Kidney (tissue), 22 donors: ENCODE measurements at places on chromosomes 16 and 17.

- no peak for DNase-seq
- H3K4me1 ChIP-seq = peaks cover 3% of the 10 kb centered on the region
- H3K36me3 ChIP-seq = no peaks in the 10 kb centered on the region
- no peak overlapping the region for H3K27ac ChIP-seq
- H3K4me3 ChIP-seq = no peak overlapping the region
Measured at GRCh38 chr16:85126705-85127378, 14.6 kb upstream of the CIBAR2 start.

DNA sequence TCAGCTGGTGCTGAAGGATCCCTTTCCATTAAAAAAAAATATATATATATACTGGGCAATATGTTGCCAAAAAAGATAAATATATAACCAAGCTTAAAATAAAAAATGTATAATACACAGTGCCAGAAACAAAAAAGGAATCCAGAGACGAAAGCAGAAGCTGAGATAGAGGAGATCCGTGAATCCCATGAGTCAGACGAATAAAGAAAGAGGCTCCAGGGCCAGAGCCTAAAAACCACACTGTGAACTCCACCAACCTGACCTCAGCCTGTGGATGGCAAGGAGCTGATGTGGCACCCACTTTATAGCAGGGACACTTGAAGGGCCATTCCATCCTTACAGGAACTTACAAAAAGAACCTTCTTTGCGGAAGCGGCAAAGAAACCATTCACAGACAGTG, 34.8 kb downstream of the PITPNM3 start:
- no peak for DNase-seq
- H3K36me3 ChIP-seq = no peaks in the 10 kb centered on the region
- H3K27me3 ChIP-seq = no peaks in the 10 kb centered on the region
- no peak overlapping the region for H3K4me3 ChIP-seq
- H3K4me1 ChIP-seq = no peaks in the 10 kb centered on the region

- H3K27ac ChIP-seq = no peak within 1 kb of the TSS
- peaks cover 29% of the 10 kb centered on the region for H3K27me3 ChIP-seq
- no peaks in the 10 kb centered on the region for H3K36me3 ChIP-seq
- peak within 1 kb of the TSS; percentile 37 for H3K4me3 ChIP-seq
- DNase-seq = peak; percentile 75
Measured at GRCh38 chr16:66427036-66427860, at the start of gene BEAN1. Gene BEAN1, plus strand, starts transcription at chr16:66427295. Its CDS starts 10,382 bp downstream, at chr16:66437677.

DNA sequence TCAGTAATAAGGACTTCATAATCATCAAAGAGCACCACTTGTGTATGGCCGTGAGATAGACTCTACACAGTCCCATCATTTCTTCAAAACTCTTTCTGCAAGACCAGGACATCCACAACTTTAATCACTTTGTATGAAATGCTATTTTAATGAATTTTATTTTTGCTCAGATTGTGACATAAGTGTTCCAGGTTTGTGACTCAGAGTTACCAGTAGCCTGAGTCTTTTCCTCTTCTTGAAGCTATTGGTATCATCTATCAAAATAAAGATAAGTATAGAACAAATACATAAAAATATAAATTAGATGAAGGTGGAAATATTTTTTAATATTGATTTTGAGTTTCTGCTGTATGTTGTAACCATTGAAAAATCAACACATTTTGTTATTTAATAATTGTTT, 16.6 kb upstream of the VWA3A start:
- H3K27ac ChIP-seq = no peak overlapping the region
- H3K27me3 ChIP-seq = no peaks in the 10 kb centered on the region
- H3K4me1 ChIP-seq = peaks cover 6% of the 10 kb centered on the region
- DNase-seq = no peak
- H3K36me3 ChIP-seq = no peaks in the 10 kb centered on the region
- H3K4me3 ChIP-seq = no peak overlapping the region

- H3K4me3 ChIP-seq = no peak overlapping the region
- no peak overlapping the region for H3K27ac ChIP-seq
- no peak for DNase-seq
- no peaks in the 10 kb centered on the region for H3K4me1 ChIP-seq
Measured at GRCh38 chr17:72942579-72942978, 149.9 kb downstream of the SLC39A11 start.

DNA sequence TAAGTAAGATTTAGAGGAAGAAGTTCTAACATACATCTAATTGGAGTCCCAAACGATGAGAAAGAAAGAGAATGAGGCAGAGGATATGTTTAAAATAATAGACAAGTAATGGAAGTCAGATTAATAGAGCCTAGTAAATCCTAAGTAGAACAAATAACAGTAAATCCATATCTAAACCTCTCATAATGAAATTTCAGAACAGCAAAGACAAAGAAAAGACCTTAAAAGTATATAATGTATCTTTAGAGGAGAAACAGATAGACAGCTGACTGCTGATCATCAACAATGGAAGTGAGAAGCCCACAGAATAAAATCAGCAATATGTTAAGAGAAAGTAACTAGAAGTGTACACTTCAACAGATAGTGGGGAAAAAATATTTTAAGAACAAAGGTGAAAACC, 536.2 kb upstream of the ZFHX3 start:
- H3K4me1 ChIP-seq = no peaks in the 10 kb centered on the region
- no peak overlapping the region for H3K27ac ChIP-seq
- DNase-seq = no peak
- H3K4me3 ChIP-seq = no peak overlapping the region
- H3K36me3 ChIP-seq = no peaks in the 10 kb centered on the region

- H3K4me3 ChIP-seq = no peak overlapping the region
- no peaks in the 10 kb centered on the region for H3K27me3 ChIP-seq
- H3K4me1 ChIP-seq = no peaks in the 10 kb centered on the region
- DNase-seq = no peak
- no peaks in the 10 kb centered on the region for H3K36me3 ChIP-seq
Measured at GRCh38 chr16:27799896-27800295, 250.0 kb downstream of the KATNIP start.

- no peak overlapping the region for H3K4me3 ChIP-seq
- no peaks in the 10 kb centered on the region for H3K27me3 ChIP-seq
- no peak for DNase-seq
- peak overlapping the region; percentile 74 for H3K27ac ChIP-seq
- H3K36me3 ChIP-seq = peaks cover 4% of the 10 kb centered on the region
- peaks cover 23% of the 10 kb centered on the region for H3K4me1 ChIP-seq
Measured at GRCh38 chr17:57285701-57286100, 29.4 kb downstream of the MSI2 start.

DNA sequence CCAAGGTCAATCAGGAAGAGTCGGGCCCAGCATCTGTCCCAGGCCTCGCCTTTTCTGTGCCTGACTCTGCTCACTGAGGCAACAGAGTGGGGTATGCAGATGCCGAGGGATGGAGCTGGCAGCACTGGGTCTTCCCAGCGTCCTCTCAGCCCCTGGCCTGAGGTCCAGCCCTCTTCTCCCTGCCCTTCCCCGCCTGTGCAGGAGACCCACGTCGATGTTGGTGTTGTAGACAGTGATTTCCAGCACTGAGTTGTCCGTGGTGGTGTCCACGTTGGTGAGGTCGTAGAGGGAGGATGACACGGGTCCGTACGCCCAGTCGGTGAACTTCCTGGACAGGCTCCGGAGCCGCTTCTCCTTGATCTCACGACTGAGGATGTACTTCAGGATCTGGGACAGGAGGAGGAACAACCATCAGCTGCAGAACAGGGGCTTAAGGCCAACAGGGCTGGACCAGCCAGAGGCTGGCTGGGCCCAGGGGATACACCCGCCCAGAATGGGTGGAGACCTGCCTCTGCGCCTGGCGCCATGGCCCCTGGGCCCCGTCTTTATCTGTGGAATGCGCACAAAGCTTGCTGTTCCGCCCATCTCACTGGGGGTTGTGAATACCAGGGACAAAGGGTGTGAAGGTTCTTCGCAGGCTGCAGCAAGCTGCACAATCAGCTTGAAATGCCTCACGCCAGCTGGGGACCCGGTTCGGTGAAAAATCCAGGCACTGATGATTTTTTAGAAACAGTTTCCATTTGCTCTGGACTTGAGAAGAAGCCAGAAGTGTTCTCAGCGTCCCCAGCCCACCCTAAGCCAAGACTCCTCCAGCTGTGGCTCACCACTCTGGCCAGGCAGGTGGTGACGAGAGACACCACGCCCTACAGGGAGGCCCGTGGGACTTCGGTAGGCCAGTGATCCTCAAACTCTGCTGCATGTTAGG, 27.5 kb downstream of the TRPV3 start:
- no peak overlapping the region for H3K27ac ChIP-seq
- H3K27me3 ChIP-seq = no peaks in the 10 kb centered on the region
- DNase-seq = no peak
- H3K4me1 ChIP-seq = no peaks in the 10 kb centered on the region

DNA sequence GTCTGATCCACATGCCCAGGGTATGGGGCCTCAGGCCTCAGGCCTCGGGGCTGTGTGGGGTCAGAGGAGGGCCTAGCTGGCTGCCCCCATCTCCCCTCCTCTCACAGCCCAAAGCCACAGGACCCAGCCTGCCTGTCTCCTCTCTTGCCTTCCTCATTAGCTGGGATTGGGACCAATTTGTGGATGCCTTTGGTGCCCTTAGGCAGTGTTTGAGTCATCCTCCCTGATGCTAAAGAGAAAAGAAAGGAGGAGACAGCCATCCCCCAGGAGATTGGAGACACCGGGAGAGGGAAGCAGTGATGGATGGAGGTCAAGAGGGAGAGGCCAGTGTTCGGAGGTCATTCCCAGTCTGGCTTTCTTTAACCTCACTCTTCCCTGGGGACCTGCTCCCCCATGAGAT, 23.3 kb upstream of the NOG start:
- no peak overlapping the region for H3K27ac ChIP-seq
- H3K4me1 ChIP-seq = no peaks in the 10 kb centered on the region
- H3K4me3 ChIP-seq = no peak overlapping the region

- no peak overlapping the region for H3K27ac ChIP-seq
- H3K4me3 ChIP-seq = no peak overlapping the region
- no peaks in the 10 kb centered on the region for H3K4me1 ChIP-seq
Measured at GRCh38 chr16:82700541-82701235, 73.9 kb downstream of the CDH13 start.

DNA sequence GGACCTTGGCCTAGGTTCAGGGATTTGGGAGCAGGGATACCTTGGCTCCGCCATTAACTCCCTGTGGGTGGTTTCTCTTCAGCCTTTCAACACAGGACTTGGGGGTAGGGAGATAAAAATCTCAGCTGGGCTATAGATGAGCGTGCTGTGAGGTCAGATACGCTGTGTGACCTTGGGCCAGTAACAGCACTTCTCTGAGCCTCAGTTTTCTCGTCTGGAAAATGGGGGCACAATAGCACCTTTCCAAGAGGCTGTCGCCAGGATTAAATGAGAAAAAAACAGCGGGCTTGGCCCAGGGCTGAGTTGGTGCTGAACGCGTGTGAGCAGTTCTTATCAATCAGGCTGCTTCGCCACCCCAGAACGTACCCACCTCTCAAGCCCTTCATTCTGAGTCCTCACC, 17.6 kb downstream of the CCDC92B start:
- H3K4me3 ChIP-seq = no peak overlapping the region
- no peak for DNase-seq
- H3K27me3 ChIP-seq = no peaks in the 10 kb centered on the region

GRCh38 chr17:66398617-66399016, 96.2 kb downstream of the PRKCA start:
- H3K4me3 ChIP-seq = no peak overlapping the region
- H3K36me3 ChIP-seq = no peaks in the 10 kb centered on the region
- H3K27me3 ChIP-seq = no peaks in the 10 kb centered on the region
- no peaks in the 10 kb centered on the region for H3K4me1 ChIP-seq
- no peak for DNase-seq

DNA sequence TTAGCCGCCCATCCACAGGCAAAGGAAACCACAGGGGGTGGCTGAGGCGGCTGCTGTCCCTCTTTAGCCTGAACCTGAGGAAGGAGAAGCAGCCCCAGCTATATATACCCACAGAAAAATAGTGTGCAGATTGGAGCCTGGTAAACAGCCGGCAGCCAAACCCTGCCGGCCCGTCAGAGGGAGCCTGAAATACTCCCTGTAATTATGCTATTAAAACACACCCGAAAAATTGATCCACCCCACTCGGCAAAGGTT, 6.8 kb downstream of the PIEZO1 start:
- DNase-seq = no peak
- H3K27me3 ChIP-seq = no peaks in the 10 kb centered on the region
- H3K36me3 ChIP-seq = no peaks in the 10 kb centered on the region
- no peak overlapping the region for H3K4me3 ChIP-seq
- H3K27ac ChIP-seq = no peak overlapping the region

- H3K36me3 ChIP-seq = no peaks in the 10 kb centered on the region
- no peak overlapping the region for H3K4me3 ChIP-seq
- no peaks in the 10 kb centered on the region for H3K27me3 ChIP-seq
- no peak overlapping the region for H3K27ac ChIP-seq
- no peak for DNase-seq
- no peaks in the 10 kb centered on the region for H3K4me1 ChIP-seq
Measured at GRCh38 chr17:80050706-80051105, 14.3 kb downstream of the CCDC40 start.

DNA sequence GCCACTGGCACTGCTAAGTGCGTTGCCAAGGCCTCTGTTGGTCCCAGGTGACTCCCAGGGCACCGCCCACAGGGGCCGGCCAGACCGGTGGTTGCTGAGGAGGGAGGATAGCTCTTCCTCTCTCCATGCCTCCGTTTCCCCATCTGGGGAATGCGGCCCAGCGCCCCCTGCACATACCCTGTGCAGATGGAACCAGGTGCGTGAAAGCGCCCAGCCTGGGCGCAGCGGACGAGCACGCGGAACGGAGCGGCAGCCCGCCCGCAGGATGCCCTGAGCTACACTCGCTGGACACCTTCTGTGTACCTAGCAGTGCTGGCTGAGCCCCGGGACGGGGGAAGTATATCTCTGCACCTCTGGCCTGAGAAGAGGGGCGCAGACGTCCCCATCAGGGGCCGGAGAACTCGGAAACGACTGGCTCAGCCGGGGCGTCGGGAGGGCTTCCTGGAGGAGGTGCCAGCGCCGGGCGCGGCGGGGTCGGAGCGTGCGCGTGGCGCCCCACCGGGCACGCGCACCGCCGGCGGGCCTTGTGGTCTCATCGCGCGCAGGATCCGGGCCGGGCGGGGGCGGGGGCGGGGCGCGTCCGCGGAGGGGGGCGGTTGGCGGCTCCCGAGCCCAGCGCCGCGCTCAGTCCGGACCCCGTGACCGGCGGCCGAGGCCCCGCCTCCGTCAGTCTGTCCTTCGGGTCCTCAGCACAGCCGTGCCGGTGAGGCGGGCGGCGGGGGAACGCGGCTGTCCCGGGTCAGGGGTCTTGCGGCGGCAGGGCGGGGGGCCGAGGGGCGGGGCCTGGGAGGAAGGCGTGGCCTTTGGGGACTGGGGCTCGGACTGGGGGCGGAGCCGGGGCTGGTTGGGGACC, at the start of the genes CCDC78 and HAGHL:
Gene CCDC78 (minus strand): TSS at position 6 of the 853 bp plus-strand sequence. CDS start 76 bp downstream, outside the sequence.
Gene HAGHL (plus strand): TSS at position 669 of the 853 bp plus-strand sequence. CDS start 404 bp downstream, outside the sequence.
- H3K4me3 ChIP-seq = no peak within 1 kb of the TSS
- no peaks in the 10 kb centered on the region for H3K36me3 ChIP-seq
- no peaks in the 10 kb centered on the region for H3K27me3 ChIP-seq
- DNase-seq = peak; percentile 89

- no peaks in the 10 kb centered on the region for H3K27me3 ChIP-seq
- H3K27ac ChIP-seq = no peak overlapping the region
- no peak overlapping the region for H3K4me3 ChIP-seq
- DNase-seq = no peak
Measured at GRCh38 chr17:58960068-58960467, 146.6 kb downstream of the TRIM37 start.
